ENCODE measurements at places on chromosomes 1 and 21.

DNA sequence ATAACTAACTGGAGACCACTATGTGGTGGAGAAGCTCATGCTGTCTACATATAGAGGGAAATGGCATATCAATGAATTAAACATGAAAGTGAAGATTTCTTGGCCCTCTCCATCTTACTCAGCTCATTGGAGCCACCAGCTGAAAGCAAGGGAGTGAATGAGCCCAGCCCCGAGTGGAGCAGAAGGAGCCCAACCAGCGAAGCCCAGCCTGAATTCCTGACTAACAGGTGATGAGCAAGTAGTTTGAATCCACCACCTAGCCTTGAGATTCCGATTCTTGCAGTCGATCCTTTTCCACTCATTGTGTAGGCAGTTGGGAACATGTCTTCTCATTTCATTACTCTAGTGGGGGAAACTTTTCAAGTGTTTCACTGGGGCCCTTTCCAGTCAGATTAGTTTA lies 18.6 kb upstream of the ST6GALNAC3 start:
- DNase-seq, result no peak

DNA sequence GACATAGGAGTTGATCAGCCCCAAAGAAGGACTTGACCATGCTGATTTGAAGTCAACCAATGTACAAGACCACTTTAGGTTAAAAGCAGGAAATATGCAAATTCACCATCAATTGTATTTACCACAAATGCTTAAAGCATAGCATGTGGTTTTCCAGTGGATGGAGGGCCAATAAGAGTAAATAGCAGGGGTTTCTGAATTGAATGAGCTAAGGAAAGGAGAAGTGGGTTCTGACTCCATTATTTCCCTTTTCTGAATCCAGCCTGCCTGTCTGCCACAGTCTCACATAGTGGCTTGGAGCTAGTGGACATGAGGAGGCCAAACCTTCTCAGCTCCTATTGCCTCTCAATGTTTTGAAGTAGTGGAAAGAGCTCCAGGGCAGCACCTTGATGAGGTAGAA lies 7.2 kb upstream of the TNFSF18 start:
- no peak for DNase-seq

GRCh38 chr1:224513383-224513782 lies 78.8 kb upstream of the WDR26 start:
- no peak for DNase-seq

GRCh38 chr1:228429007-228429406 lies 12.3 kb upstream of the TRIM17 start:
- DNase-seq, result no peak

DNA sequence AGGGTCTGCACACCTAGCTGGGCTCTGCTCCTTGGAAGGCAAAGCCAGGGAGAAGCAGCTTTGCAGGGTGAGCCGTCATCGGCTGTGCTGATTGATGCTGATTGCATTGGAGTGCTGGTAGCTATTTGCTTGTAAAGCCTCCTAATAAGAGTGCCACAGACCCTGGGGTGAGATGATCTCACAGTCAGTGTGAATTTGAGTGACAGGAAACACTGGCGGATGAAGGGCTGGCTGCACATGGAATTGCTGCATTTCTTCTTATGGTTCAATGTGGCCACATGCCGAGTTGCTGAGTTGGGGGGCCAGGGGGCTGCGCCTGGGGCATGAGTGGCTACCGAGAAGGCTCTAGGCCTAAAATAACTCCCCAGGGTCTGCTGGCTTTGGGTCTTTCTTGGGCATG lies 138.2 kb upstream of the CACNA1E start:
- DNase-seq, result no peak

- DNase-seq, result no peak
Observed at GRCh38 chr21:15809065-15809464, 79.3 kb downstream of the USP25 start.

DNA sequence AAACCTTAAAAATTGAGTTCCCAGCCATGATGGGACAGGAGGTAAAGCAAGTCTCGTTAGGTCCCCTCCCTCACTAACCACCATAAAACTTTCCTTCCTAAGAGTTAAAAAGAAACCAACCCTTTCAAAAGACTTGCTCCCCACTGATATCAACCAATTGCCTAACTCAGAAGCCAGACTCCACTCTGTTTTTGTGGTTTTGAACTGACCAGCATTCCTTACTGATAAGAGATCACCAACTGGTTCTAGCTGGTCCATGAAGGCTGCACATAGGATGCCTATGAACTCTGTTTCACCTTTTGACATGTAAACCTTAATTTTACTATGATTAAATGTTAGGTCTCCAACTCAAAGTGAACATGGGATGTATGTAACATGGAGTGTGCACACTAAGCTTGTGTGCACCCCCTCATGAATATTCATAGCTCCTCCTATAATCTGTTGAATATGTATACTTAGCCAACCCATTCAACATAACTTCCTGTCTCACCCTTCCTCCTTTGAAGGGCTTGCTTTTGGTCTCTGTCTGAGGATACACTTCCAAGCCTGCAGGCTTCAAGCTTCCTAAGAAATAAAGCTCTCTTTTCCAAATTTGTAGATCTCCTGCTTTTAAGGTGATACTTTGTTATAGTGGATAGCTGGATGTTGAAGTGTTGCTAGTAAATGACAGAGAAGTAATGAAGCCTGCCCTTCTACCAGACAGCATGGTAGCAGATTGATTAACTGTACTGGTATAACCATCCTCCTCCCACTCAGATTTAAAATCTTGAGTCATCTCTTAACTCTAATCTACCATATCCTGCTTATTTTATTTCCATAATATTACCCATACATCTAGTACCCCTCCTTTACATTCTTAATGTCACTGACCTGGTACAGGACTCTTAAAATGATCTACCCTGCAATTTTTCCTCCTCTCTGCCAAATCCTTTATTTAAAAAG lies 95.6 kb downstream of the ZNF644 start:
- DNase-seq, result peak; percentile 72

Data from astrocyte of the spinal cord (primary cell).